Lung (tissue), 17 donors: ENCODE measurements at places on chromosomes 13 and 19.

DNA sequence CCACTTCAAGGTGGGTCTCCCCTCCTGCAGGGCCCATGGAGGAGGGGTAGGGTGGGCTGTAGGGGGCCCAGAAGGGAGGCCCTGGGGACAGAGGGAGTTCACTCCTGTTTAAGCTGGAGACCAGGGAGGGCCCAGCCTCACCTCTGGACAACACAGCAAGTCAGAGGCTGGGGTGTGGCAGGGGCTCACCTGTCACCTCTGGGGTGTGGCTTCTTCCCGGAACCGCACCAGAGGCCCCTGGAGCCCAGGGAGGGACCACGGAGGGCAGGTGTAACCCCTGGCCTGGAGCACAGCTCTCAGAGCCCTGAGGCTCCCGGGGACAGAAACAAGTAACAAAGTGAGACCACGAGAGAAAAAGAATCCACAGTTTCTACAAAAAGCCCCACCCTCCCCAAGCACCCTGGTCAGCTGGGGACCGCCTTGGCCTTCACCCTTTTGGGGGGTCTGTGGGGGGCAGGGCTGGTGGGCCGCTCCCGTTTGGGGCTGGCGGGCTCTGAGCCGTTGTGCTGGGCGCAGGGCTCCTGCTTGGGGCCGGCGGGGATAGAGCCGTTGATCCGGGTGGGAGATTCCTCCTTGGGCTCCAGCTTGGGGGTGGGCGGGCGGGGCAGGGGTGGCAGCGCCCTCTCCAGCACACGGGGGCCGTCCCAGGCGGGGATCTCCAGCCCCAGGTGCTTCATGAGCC is 8.0 kb downstream of the SIRT6 start:
- DNase-seq, result no peak

GRCh38 chr19:54203151-54203611 is 2.5 kb downstream of the RPS9 start:
- DNase-seq, result peak; percentile 4

GRCh38 chr13:113802090-113802531 is 43.1 kb downstream of the TMEM255B start:
- peak; percentile 94 for DNase-seq

GRCh38 chr13:20182231-20182846 is 10.4 kb downstream of the GJB2 start:
- DNase-seq, result peak; percentile 60

DNA sequence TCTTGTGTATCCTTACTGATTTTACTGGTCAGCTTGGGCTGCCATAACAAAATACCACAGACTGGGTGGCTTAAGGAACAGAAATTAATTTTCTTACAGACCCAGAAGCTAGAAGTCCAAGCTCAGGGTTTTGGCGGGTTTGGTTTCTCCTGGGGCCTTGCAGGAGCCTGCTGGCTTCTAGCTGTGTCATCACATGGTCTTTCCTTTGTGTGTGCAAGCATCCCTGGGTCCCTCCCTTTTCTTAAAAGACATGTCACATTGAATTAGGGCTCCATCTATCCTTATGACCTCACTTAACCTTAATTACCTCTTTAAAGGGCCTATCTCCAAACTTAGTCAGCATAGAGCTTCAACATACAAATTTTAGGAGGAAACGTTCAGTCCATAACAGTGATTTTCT is 23.4 kb downstream of the UBAC2 start:
- no peak for DNase-seq

DNA sequence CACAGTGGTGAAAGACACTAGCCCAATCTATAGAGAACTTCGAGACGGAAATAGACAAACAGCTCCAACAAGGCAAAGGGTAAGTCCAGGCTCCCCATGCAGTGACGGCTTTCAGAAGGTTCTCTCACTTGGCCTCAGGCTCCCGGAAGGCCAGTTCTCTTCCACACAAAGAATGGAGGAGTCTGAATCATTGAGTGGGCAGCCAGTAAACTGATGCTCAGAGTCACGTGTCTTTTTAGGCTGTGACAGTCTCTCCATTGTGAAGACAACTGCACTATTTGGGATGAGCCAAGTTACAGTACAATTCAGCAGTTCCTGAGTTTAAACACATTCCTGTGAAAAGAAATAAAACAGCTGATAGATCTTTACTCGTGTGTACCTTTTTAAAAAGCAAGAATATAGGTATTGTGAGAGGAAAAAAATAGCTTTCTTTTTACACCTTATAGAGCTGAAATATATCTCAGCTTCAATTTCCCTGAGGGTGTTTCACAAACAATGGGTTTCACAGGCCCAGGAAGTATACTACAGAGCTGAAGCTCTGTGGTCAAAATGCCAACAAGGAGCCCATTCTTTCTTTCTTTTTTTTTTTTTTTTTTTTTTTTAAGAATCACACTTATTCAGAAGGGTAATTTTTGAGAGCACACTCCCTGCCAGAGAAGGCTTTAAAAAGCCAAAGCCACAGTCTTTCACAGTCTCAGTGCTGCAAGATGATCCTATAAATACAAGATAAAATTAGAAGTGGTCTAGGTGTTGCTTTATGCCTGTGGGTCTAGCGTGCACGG is 135.1 kb downstream of the FREM2 start:
- DNase-seq, result peak; percentile 17

DNA sequence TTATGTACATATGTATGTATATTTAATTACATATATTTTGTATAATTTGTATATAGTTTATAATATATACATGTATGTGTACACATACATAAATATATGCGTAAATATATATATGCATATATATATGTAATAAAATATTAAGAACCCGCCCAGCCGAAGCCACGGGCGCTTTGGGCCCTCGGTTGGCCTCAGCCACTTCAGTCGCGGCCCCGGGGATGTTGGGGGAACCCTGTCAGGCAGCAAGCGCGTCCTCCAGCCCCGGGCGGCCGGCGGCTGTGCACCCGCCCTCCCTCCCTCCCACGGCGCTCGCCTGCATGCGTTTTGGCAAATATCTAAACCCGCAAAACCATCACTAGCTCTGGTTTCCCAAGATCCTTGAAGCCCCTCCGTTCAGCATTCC is 7.9 kb upstream of the ZNF606 start:
- DNase-seq, result no peak

GRCh38 chr13:59633290-59633689 is 530.4 kb downstream of the DIAPH3 start:
- DNase-seq, result peak; percentile 42

GRCh38 chr13:96958286-96958891 is 35.9 kb downstream of the OXGR1 start:
- DNase-seq, result peak; percentile 59

DNA sequence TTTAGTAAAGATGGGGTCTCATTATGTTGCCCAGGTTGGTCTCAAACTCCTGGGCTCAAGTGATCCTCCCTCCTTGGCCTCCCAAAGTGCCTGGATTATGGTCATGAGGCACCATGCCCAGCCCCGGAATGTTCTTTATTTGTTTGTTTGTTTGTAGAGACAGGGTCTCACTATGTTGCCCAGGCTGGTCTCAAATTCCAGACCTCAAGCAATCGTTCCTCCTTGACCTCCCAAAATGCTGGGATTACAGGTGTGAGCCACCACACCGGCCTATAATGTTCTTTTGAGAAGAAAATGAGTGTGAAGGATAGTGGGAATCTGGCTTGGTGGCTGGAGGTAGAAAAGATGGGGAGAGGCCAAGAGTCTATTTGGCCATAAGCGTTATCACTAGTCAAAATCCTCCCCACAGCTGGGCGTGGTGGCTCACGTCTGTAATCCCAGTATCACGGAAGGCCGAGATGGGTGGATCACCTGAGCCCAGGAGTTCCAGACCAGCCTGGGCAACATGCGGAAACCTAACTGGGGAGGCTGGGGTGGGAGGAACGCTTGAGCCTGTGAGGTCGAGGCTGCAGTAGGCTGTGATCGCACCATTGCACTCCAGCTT is 5.2 kb upstream of the BBC3 start:
- DNase-seq, result no peak

DNA sequence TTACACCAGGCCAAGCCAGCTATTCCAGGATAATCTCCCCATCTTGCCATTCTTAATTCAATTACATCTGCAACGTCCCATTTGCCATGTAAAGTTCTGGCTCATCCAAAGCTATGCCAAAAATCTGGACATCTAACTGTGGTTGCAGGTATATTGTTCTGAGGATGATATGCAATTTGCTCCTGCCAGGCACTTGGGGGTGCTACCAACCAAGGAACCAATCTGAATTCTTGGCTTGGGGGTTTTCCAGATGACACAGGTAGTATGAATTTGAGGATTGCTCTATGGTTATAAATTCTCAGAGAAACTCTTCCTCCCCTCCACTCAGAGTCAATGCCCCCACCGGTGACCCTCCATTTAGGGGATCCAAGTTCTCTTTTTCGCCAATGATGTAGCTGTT is 33.0 kb downstream of the CRYL1 start:
- no peak for DNase-seq

DNA sequence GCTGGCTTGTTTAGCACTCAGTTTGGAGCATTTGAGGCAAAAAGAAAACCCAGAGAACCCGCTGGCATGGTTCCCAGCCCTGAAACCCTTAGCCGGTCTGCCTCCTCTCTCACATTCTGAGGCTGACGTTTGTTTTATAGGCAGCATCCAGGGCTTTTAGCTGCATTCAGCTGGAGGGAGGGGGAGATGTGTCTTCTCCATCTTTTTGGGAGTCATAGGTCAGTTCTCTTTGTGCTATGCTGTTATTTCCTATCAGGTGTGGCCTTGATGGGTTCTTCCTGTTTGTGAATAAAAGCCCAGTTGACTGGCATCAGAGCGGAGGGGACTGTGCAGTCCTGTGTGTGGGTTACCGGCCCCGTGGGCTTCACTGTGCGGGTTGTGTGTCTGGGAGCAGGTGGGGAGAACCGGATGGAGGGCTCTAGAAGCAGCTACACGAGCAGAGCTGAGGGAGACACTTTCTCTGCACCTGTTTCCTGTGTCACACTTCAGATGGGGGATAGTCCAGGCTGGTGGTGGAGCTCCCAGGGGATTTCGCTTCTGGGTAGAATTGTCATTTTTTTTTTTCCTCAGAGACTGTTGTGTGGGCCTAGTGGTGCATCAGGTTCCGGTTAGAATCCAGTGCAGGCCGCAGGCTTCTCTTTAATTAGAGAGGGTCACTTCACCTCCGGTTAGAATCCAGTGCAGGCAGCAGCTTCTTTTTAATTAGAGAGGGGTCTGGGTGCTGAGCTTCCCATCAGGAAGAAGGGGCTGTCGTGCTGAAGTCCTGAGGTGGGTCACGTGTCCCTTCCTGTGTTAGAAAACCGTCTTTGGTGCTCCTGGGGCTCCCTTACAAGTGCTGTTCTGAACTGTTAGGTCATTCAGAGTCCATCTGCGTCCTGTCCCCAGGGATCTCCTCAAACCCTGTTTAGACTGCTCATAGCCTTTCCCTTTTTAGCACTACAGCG is 69.6 kb downstream of the ARHGEF7 start:
- peak; percentile 47 for DNase-seq

- DNase-seq, result peak; percentile 66
These were observed 4.1 kb downstream of the DLL3 start for GRCh38 chr19:39502640-39503417.

GRCh38 chr19:16371540-16371986 is 46.9 kb downstream of the KLF2 start:
- DNase-seq, result no peak

GRCh38 chr13:79778741-79779460 is 297.9 kb downstream of the NDFIP2 start:
- no peak for DNase-seq

DNA sequence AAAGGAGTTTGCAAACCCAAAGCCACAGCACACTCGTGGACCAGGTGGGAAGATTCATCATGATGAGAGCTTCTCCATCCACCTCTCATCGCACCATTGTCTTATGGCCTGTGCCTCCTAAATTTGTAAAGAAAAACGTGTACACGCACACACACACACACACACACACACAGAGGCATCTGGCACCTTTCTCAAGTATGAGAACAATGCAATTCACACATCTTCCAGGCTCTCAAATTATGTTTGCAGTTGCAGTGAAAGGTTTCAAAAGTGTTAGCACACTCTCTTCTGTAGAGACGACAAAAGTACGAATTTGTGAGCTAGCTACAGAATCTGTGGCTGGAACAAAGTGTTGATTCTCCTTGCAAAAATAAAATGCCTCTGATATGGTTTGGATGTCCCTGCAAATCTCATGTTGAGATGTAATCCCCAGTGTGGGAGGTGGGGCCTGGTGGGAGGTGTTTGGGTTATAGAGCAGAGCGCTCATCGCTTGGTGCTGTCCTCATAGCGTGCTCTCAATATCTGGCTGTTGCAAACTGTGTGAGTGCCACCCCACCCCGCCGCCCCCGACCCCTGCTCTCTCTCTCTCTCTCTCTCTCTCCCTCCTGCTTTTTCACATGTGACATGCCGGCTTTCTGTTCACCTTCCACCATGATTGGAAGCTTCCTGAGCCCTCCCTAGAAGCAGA is 21.8 kb upstream of the RAB20 start:
- DNase-seq, result no peak

DNA sequence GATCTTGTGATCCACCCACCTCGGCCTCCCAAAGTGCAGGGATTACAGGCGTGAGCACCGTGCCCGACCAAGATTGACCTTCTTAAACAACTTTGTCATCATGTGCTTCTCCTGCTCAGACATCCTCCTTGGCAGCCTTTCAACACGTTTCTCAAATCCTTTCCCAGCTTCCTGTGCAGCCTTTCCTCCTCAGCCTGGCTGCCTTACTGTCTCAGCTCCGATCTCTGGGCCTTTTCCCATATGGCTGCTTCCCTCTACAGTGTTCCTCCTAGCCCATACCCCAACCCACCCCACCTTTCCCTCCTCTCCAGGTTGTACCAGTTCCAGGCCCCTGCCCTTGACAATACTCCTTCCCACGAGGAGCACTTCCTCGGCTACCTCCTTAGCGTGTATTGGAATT is 7.2 kb downstream of the PHF11 start:
- no peak for DNase-seq

DNA sequence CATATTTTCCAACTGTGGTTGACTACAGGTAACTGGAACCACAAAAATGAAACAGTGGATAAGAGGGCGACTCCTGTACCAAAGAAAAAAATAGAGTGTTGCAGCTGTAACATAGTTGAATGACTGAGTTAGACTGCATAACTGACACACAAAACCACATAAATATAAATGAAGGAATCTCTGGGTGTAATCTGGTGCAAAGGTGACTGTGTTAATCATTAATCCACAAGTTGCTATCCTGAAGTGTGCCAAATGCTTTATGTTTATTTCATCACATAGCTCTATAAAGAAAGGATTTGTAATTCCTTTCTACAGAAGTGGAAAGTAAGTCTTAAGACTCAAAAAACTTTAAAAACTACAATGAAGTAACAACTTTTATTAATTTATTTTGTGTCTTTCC is 6.0 kb upstream of the GJB2 start:
- DNase-seq, result no peak

DNA sequence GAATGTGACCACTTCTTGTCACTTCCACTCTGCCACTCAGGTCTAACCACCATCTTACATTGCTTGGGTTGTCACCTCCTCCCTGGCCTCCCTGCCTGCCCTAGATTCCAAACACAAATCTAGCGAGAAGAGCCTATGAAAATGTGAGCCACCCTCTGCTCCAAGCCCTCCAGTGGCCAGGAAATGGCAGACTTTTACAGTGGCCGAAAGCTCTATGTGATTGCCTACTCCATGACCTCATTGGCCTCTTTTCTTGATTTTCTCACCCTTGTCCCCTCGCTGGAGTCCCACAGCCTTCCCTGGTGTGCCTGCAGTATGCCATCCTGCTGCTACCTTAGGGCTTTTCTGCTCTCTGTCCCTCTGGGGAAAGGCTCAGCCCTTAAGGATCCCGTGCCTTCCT is 84.2 kb downstream of the LRCH1 start:
- no peak for DNase-seq
